Activated CD8-positive, alpha-beta memory T cell treated with anti-CD3 and anti-CD28 coated beads for 36 hours (primary cell): ENCODE measurements at places on chromosomes 6 and 20. TPM values are rescaled to one million over a fixed set of nuclear protein-coding genes. Genes with fewer than 3 reads are reported as not detected.

Gene PROKR2
- not detected for total RNA-seq

Gene EPB41L2
- total RNA-seq = 34.3 TPM

Gene OR2B6
- not detected for total RNA-seq

Gene SLC22A3
- total RNA-seq = not detected

Gene TRAM2
- total RNA-seq = 2.6 TPM

Gene REM1
- total RNA-seq = not detected

Gene BHLHE23
- total RNA-seq = not detected

Gene TLDC2
- not detected for total RNA-seq

Gene SIRPB2
- not detected for total RNA-seq

Gene BNIP5
- total RNA-seq = not detected

Gene TNFRSF6B
- not detected for total RNA-seq

Gene ECHDC1
- 72.9 TPM for total RNA-seq

Gene COL19A1
- 0.30 TPM for total RNA-seq

Gene RAET1E
- total RNA-seq = not detected

Gene BPIFA2
- total RNA-seq = not detected

Gene PACRG
- total RNA-seq = not detected

Gene CLPSL2
- total RNA-seq = not detected

Gene KIFC1
- total RNA-seq = 58.6 TPM

Gene FAM135A
- 6.0 TPM for total RNA-seq

Gene CAGE1
- total RNA-seq = 0.06 TPM

Gene MUCL3
- not detected for total RNA-seq

Gene NRSN2
- total RNA-seq = 11.6 TPM

Gene ZNF165
- 2.2 TPM for total RNA-seq

Gene PPP1R14C
- 0.96 TPM for total RNA-seq

Gene SSR1
- total RNA-seq = 160 TPM

Gene CLIC5
- total RNA-seq = 6.5 TPM

Gene C6orf15
- not detected for total RNA-seq

Gene MRAP2
- not detected for total RNA-seq

Gene ZKSCAN4
- total RNA-seq = 4.4 TPM

Gene NR2E1
- not detected for total RNA-seq

Gene SMLR1
- total RNA-seq = not detected

Gene RSPH3
- 4.5 TPM for total RNA-seq

Gene FAM83C
- not detected for total RNA-seq

Gene GRIK2
- not detected for total RNA-seq

Gene MYH7B
- total RNA-seq = 0.17 TPM

Gene CITED2
- total RNA-seq = 66.4 TPM

Gene PCMTD2
- 25.9 TPM for total RNA-seq

Gene AKAP12
- total RNA-seq = 1.5 TPM

Gene RNF217
- total RNA-seq = 0.04 TPM

Gene TINAG
- not detected for total RNA-seq

Gene CDKN1A
- total RNA-seq = 39.6 TPM

Gene MTFR2
- total RNA-seq = 23.2 TPM

Gene SEMG1
- total RNA-seq = not detected

Gene RNF39
- not detected for total RNA-seq

Gene TCP11
- total RNA-seq = not detected

Gene CGA
- not detected for total RNA-seq

Gene LBP
- not detected for total RNA-seq

Gene CDYL
- 35.6 TPM for total RNA-seq

Gene DDRGK1
- 78.6 TPM for total RNA-seq
